ENCODE measurements at places on chromosomes 1 and 21. TPM values are rescaled to one million over a fixed set of nuclear protein-coding genes. Genes with fewer than 3 reads are reported as not detected.

Gene G0S2
- 1.7 TPM for total RNA-seq

Gene CELA2B
- not detected for total RNA-seq

Gene SH3D21
- total RNA-seq: 2.5 TPM

Gene FAM177B
- total RNA-seq: 0.40 TPM

GRCh38 chr1:8883491-8883890 is 5.0 kb upstream of the ENO1 start:
- H3K27me3 ChIP-seq: no peaks in the 10 kb centered on the region
- peaks cover 10% of the 10 kb centered on the region for H3K4me1 ChIP-seq
- no peak overlapping the region for H3K4me3 ChIP-seq
- H3K27ac ChIP-seq: no peak overlapping the region

- peak overlapping the region; percentile 70 for H3K4me3 ChIP-seq
- no peaks in the 10 kb centered on the region for H3K36me3 ChIP-seq
- H3K27me3 ChIP-seq: no peaks in the 10 kb centered on the region
- peaks cover 17% of the 10 kb centered on the region for H3K4me1 ChIP-seq
These were observed 2.2 kb downstream of the RNF19B start for GRCh38 chr1:32962248-32962896.

DNA sequence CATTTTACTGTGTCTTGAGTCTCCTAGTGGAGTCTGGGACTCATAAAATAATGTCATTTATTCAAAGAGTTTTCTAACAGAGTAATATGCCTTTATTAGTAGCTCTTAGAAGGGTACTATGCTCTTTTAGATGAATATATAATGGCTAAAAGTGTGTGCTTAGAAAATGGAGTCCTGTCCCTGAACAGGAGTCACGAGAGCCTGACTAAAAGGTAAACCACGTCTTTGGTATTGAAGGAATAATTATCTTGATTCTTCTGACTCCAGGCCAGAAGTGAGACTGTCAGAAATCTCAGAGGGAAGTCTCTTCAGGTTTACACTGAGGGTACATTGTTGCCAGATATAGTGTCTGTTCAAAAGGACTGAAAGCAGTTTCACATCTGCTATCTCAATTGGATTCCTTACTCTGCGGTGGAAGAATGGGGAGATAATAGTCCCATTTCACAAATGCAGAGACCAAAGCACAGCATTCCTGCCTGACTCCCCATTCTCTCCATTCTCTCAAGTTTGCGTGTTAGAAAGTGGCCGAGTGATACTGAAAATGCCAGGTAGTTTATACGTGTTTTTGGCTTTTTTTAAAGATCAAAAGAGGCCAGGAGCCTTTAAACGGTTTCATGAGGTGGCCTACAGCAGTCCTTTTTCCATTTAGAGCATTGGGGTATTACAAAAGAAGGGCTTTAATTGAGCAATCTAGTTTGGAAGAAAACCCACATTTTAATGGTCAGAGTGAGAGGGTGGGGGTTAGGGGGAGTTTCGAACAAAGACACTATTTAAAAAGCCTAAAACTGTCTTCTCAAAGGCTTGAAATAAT is 176.6 kb downstream of the VPS13D start:
- H3K27ac ChIP-seq: peak overlapping the region; percentile 87
- H3K27me3 ChIP-seq: no peaks in the 10 kb centered on the region
- no peak overlapping the region for H3K4me3 ChIP-seq
- peaks cover 8% of the 10 kb centered on the region for H3K36me3 ChIP-seq

GRCh38 chr1:212488436-212489283 is 55.9 kb downstream of the NENF start:
- H3K27ac ChIP-seq: peak overlapping the region; percentile 8
- H3K36me3 ChIP-seq: no peaks in the 10 kb centered on the region
- H3K27me3 ChIP-seq: no peaks in the 10 kb centered on the region

GRCh38 chr1:64470665-64471217 is 812 bp downstream of the CACHD1 start:
- no peaks in the 10 kb centered on the region for H3K36me3 ChIP-seq
- H3K27ac ChIP-seq: peak overlapping the region; percentile 77
- H3K4me3 ChIP-seq: peak overlapping the region; percentile 60

Data from spinal cord (tissue), 10 donors.